ENCODE measurements at places on chromosomes 5 and 9.
A peak's percentile ranks its signal among the peaks of the same experiment; 100 is the strongest.

DNA sequence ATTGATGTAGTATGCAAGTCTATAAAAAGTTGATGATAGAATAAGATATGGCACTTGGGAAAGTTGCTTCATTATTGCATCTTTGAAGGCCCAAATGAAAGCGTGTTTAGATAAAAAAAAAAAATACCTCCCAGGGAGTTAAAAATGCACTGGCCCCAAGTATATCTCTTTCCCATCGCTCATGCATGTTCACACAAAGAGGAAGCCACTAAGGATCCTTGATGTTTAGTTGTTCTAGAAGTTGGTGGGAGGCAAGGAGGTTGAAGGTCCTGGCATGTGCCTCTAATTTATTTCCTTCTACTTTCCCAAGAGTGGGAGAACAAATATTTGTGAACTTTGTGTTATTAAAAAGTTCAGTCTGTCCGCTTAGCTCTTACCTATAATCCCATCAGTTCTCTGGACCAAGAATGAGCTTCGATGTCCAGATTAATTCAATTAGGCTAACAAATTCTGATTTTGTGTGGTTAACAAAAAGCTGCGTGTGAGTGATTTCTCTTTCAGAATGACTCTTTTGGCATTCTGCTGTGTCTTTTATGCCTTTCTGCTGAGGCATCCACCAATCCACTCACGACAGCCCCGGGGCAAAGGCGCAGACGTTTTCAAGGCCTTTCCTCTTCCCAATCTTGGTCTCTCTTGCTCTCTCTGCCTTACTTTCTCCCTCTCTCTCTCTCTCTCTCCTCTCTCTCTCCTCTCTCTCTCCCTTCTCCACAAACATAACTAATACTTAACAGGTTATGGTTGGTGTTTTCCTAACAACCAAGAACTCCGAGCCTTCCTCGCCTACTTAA lies 135.1 kb upstream of the ERCC6L2 start:
- DNase-seq, result no peak

- DNase-seq, result no peak
Observed at GRCh38 chr5:74310997-74311930, 329.3 kb downstream of the ENC1 start.

DNA sequence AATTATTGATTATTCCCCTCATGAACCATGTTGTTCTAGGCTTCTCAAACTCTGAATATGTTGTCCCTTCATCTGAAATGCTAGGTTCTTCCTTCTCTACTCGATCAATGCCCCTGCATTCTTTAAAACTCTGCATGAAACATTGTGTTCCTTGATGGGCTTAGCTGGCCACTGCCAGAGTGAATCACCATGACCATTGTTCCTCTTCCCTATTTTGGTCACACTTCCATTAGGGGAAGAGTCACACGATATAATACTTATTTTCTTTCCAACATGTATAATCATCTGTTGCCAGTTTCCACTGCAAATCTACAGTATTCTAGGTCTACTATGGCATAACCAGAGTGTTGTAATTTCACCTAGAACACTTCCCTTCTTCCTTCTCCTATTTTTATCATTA lies 247.9 kb downstream of the TRPM3 start:
- DNase-seq, result peak; percentile 31

DNA sequence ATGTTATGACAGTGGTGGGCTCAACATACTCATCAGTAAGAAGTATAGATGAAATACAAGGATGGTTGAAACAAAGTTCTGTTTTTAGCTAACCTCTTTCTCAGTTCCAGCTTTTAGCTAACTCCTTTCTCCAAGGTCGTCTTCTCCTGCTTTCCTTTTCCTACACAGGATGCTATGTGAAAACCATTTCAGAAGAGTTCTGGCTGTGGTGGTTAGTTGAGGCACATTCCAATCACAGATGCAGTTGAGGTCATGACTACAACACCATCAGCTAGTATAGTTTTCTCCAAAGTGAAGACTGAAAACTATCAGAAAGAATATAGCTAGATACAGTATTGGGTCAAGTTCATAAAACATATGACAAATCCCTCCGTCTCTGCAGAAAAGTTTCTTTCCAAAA lies 477.7 kb upstream of the C9orf72 start:
- no peak for DNase-seq

DNA sequence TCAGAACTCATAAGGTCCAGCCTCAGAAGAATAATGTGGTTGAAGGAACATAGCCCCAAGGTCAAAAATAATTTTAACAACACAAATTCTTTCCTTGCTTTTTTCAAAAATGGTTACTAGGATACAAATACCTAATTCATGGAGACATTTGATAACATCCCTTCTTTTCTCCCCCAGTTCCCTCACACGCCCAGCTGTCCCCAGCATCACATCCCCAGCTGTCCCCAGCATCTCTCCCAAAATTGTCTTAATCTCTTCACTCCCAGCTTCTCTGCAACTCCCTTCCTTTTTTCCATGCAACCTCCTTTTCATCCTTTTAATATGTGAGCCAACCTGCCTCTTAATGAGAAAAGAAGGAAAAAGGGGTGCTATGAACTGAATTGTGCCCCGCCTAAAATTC lies 77.8 kb downstream of the FSTL4 start:
- DNase-seq, result no peak

Measured in inflammatory macrophage treated with lipopolysaccharide for 4 hours (primary cell).